ENCODE measurements at places on chromosomes 5 and 9.
A peak's percentile ranks its signal among the peaks of the same experiment; 100 is the strongest.

GRCh38 chr5:149639737-149640136 lies 58.4 kb downstream of the ARHGEF37 start:
- no peak for DNase-seq

DNA sequence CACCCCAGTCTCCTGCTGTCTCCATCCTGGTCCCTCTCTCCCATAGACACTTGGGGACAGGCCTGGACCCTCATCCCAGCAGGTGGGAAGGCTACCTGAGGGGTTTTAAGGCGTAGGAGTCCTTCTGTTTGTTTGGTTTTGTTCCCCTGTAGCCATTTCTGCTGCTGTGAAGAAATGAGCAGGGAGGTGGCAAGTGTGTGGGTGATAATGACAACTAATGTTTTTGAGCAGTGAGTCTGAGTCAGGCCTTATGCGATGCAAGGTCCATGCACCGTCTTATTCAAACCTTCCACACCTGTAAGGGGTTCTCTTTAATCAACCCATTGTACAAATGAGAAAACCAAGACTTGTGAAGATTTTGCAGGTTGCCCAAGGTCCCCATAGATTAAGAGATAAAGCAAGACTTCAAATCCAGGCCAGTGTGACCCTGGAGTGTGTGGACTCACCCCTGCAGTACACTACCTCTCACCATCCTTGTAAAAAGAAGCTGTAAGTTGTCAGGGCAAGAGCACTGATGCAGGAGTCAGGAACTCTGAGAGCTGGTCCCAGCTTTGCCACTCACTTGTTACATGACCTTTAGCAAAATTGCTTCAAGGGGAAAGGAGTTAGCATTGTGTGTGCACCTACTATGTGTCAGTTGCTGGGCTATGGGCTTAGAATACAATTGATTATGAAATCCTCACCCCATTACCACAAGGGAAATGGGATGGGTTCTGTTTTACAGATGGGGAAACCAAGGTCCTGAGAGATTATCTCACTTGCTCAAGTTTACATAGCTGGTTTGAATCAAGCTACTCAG lies 7.6 kb downstream of the PCDH12 start:
- DNase-seq: no peak

GRCh38 chr9:111381006-111381405 lies 51.0 kb upstream of the OR2K2 start:
- no peak for DNase-seq

- DNase-seq: no peak
These were observed 653.8 kb upstream of the RIOK2 start for GRCh38 chr5:97836816-97837215.

DNA sequence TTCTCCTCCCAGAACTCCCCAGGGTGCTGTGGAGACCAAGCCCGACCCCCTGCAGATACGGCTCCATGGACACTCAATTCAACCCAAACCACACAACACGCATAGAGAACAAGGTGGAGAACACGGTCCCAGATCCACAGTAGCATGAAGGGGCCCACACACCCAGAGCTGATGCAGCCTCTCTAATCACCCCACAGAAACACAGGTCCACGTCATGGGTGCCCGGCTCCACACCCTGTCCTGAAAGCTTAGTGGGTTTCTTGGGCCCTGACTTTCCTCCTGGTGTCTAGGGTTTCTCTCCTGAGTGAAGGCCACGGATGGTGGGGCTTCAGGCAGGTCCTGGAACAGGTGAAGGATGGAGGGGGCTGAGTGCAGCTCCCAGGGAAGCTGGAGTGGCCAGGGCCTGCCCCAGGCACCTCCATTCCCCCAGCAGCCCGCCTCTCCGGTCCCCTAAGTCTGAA lies 1.5 kb upstream of the SLC23A1 start:
- DNase-seq: no peak

DNA sequence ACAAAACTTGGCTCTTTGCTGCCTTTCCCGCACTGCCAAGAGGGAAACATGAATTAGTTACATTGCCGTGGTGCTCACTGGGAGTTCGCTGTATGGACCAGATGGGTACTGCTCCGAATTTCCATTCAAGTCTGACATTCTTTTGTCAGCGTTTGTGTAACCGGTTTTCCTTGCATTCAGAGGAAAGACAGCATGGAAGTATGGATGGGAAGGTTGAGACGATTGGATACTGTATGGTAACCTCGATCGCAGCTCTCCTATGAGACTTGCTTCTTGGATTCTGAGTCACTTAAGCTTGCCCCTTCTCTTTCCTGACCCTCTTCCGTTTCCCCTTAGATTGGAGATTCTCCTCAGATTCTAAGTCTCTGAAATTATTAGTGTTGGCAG lies 625 bp upstream of the UBLCP1 start:
- DNase-seq: peak; percentile 82

DNA sequence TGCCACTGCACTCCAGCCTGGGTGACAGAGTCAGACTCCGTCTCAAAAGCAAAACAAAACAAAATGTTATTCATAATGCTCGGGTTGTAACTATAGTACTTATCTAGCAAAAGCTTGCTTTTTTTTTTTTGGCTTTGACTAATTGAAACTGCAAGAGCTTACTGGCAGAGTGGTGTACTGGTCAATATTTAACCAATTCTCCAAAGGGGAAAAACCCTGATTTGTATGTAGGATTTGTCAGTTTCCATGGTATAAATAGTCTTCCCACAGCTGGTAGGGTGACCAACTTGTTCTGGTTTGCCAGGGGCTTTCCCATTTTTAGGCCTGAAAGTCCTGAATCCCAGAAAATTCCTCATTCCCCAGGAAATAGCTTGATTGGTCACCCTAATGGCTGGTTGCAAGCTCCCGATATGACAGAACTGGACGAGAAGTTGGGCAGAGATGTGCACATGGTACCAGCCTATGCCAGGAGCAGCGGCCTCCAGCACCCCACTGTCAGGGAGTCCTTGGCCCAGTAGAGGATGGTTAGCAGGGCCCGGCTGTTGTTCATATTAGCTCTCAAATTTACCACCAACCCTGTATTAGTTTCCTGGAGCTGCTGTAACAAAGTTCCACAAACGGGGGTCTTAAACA lies 58.0 kb downstream of the FXN start:
- no peak for DNase-seq

- DNase-seq: no peak
These were observed 64.6 kb downstream of the ELOVL7 start for GRCh38 chr5:60779466-60779865.

- no peak for DNase-seq
These were observed 28.8 kb downstream of the IL12B start for GRCh38 chr5:159301466-159301865.

GRCh38 chr9:137534256-137535119 lies 15.7 kb downstream of the PNPLA7 start:
- peak; percentile 75 for DNase-seq

GRCh38 chr5:173310861-173311785 lies 17.1 kb downstream of the STC2 start:
- no peak for DNase-seq

DNA sequence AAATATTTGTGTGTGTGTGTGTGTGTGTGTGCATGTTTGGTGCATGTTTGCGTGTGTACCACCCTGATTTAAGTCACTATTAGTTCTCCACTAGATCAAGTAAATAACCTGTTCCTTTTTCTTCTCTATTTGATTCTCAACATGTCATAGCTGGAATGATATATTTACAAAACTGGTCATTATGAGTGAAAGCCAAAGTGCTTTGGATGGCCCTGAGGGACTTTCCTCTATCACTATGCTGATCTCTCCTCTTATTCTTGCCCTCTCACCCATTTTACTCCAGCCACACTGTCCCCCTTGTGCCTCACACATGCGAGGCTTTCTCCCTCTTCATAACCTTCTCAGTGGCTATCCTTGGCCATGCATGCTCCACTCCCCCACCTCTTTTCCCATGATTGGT lies 144.6 kb upstream of the NMUR2 start:
- DNase-seq: no peak

GRCh38 chr5:177008716-177009115 lies 2.1 kb upstream of the UIMC1 start:
- no peak for DNase-seq

GRCh38 chr5:130425424-130425823 lies 521.2 kb downstream of the CHSY3 start:
- DNase-seq: no peak

DNA sequence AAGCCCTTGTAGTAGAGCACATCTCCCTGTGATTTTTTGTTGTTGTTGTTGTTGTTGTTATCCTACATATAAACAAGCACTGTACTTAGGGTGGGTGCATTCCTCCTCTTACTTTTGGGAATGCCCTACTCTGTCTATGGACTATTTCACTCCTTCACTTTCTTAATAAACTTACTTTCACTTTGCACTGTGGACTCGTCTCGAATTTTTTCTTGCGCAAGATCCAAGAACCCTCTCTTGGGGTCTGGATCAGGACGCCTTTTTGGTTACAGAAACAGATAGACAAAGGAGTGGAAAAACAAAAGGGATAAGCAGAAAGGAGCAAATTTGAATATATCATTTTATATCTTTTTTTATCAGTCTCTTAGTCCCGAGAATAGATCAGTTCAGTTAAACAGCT lies 14.4 kb upstream of the PAIP1 start:
- DNase-seq: no peak

GRCh38 chr9:108412755-108413154 lies 443.0 kb downstream of the ACTL7B start:
- no peak for DNase-seq

- no peak for DNase-seq
These were observed 54.5 kb downstream of the C9orf152 start for GRCh38 chr9:110153431-110153830.

- no peak for DNase-seq
These were observed 590.9 kb upstream of the ZNF608 start for GRCh38 chr5:125337294-125337693.

DNA sequence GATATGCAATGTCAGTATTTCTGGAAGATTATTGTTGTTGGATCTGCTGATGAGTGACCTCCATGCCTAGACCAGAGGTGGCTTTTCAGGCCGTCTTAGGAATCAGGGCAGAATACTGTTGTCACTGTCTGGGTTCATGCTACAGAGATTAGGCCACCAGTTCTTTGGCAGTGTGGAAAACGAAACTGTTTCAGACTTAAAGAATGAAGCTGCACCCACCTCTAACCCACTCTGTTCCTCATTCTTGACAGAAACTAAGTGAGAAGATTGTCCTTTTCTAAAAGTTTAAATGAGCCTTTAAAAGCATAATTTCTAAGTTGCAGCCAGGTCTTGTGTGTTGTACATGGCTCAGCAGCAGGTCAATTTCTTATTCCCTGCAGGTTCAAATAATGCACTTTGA lies 444.3 kb downstream of the ENC1 start:
- no peak for DNase-seq

DNA sequence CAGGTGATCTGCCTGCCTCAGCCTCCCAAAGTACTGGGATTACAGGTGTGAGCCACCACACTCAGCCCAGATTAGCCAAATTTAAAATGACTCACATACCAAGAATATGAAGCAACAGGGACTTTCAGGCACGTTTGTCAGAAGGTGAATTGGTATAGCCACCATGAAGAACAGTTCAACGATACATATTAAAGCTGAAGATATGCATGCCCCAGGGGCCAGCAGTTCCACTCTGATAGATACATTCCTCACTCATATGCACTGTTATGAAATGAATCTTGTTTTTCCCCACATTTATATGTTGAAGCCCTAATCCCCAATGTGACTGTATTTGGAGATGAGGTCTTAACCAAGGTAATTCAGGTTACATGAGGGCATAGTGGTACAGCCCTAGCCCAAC lies 22.5 kb downstream of the SLC35D2 start:
- no peak for DNase-seq

- no peak for DNase-seq
These were observed 98.8 kb upstream of the SEMA6A start for GRCh38 chr5:116673453-116673852.

DNA sequence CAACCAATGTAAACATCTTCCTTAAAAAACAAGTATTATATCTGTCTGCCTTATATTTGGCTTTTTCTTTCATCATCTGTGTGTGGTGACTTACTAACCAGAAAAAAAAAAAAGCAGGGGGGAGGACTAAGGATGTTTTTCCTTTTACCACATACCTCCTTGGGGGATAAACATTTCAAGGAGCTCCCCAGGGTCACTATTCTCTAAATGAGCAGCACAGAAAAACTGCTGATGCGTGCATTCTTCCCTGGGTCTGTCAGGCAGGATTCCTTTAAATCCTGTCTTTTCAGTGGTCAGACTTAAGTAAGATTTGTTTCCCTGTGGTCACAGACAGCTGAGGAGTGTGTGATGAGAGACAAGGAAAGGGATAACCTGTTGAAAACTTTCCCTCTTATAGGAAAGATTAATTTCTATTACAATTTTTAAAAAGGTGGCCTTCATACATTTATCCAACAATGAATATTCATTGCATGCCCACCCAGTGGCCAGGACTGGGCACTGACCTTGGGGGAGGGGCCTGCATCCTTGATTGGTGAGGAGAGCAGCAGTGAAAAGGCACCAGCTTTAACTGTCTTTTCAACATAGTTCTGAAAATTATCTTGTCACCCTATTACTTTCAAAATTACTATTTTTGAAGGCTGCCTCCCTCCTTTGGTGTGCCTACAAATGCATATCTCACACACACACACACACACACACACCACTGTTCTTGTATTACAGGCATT lies 123.1 kb downstream of the TLE4 start:
- no peak for DNase-seq

DNA sequence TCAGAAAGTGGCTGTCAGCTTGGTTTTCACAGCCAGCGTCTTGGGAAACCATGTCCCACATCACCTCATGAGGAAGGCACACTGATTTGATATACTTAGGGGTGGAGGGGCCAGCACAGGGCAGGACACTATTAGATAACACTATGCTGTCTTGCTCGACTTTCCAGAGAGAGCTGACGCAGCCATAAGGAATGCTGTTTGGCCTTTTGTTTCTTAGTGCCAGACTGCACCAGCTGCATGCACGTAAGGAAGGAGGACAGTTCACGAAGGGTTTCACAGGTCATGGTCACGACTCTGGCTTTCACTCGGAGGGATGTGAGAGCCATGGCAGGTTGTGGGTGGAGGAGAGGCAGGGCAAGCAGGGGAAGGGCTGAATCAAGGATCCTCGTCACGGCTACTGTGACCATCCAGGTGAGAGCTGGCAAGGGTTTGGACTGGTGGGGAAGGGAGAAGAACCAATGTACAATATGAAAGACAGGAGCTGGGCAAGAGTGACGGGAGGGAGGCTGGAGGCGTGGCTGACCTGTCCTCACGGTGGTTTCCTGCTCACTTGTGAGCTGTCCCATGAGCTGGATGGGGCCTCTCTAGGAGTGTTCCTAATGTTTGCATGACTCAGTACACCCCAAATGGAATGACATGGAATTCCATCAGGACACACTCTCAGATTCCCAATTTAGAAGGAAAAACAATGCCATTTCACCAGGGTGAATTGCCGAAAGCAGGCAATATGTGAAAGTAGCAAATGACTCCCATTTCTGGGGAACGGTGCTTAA lies 61.7 kb downstream of the OTULIN start:
- DNase-seq: no peak

- no peak for DNase-seq
These were observed 115.8 kb upstream of the MAP3K1 start for GRCh38 chr5:56699538-56699937.

All from SW 1271 (cell line).